ENCODE measurements at places on chromosomes 7 and 10.

- no peak for DNase-seq
Observed at GRCh38 chr7:128253701-128254100, 12.6 kb downstream of the LEP start.

- no peak for DNase-seq
Observed at GRCh38 chr7:131554880-131555516, 1.4 kb downstream of the PODXL start.

DNA sequence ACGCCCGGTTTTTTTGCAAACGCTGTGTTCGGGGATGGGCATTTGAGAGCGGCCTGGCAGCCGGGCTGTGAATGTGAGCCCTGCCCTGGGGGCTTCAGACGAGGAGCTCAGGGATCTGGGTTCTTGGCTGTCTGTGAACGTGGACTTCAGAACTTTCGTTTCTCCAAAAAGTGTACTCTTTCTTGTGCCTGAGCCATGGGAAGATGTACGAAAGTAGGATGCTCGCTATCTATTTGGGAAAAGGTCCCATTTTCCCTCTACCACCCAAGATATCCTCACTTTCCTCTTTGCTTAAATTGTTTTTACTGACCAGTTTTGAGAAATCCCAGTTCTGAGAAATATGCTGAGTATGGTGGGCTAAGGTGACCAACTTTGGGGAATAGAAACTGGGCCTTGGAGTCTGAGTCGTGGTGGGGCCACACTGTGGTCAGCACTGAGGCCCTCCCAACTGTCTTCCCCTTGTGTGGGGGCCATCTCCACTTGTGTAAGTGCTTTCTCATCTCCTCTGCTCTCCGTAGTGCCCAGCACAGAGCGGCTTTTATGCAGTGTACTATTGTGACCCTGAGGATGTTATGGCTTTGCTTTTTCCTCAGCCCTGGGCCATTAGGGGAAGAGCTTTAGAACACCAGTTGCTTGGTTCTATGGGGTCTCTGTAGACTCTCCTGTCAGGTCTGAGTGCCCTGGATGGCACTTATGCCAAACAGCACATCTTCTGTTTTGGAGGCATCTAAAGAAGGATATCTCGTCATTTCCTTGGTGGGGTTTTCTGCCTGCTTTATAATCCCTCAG is 918 bp downstream of the DBNL start:
- DNase-seq = peak; percentile 18

- DNase-seq = no peak
Observed at GRCh38 chr7:148153616-148154284, 436.8 kb upstream of the C7orf33 start.

DNA sequence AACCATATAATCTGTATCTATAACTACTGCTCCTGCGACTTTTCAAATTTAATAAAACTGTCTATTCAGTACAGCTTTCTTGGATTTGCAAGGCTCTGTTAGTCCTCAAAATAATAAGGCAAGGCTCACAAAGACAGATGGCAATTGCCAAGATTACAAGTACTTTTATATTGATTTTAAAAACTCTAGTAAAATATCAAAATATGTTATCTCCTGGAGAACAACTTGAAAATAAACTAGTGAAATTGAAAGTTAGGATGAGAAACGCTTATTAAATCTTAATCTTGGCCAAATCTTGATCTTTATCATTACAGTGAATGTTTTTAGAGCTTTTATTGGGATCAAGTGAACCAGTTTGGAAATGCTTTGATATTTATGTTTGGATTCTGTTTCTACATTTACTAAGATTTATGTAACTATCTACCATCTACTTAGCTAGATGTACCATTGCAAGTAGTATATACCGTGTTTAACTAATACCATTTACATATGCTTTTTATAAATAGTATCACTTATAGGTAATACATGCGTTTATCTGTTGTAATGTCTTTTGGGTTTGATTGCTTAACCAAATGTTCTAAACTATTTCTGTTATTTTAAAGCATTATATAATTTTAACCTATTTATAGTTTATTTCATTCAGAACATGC is 70.0 kb downstream of the CABCOCO1 start:
- no peak for DNase-seq

- no peak for DNase-seq
Observed at GRCh38 chr10:91935886-91936285, 12.3 kb downstream of the BTAF1 start.

GRCh38 chr7:151339651-151340382 is 1.8 kb upstream of the NUB1 start:
- DNase-seq = peak; percentile 35

GRCh38 chr10:34305189-34305588 is 509.9 kb downstream of the PARD3 start:
- no peak for DNase-seq

GRCh38 chr7:63029207-63029522 is 969.5 kb upstream of the ZNF722 start:
- DNase-seq = no peak

GRCh38 chr7:41630741-41631140 is 72.1 kb downstream of the INHBA start:
- DNase-seq = no peak

- DNase-seq = no peak
Observed at GRCh38 chr7:15864626-15864991, 178.1 kb upstream of the MEOX2 start.

DNA sequence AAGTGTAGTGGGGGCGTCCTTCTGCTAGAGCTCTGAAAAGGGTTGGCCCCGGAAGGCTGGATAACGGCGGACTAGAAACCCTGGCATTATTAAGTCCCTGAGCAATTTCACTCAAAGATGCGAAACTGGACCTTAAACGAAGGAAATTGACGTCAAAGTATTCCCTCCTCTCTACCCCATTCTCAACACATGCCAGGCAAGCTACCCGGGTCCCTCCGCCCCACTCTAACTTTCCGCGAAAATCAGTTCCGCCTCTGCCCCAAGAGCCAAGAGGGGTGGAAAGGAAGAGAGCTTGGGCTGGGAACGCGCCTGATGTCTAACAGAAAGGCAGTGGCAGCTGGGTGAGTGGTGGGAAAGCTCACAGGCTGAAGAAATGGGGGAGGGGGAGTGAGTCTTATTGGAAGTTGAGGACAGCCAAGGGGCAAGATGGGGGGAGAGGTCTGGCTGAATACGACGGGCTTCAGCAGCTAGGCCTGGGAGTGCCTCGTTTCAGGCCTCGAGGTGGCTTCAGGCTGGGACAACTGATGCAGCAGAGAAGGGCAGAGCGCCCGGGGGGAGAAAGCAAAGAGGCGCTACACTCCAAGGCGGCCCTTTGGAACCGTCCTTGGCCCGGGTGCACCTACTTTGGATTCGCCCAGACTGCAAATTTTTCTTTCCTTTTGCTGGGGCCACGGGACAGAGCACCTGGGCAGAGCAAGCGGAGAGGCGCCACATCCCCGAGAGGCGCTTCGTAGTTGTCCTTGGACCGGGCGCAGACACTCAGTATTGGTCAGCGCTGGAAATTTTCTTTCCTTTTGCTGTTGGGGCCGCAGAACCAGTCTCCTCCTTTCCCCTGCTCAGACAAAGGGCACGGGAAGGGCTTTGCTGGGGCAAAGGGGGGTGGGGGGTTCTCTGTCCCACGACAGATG is 2.0 kb upstream of the FEZF1 start:
- DNase-seq = no peak

GRCh38 chr10:3237530-3237929 is 64.9 kb upstream of the PITRM1 start:
- DNase-seq = no peak

GRCh38 chr7:36048902-36049240 is 104.2 kb upstream of the EEPD1 start:
- no peak for DNase-seq

DNA sequence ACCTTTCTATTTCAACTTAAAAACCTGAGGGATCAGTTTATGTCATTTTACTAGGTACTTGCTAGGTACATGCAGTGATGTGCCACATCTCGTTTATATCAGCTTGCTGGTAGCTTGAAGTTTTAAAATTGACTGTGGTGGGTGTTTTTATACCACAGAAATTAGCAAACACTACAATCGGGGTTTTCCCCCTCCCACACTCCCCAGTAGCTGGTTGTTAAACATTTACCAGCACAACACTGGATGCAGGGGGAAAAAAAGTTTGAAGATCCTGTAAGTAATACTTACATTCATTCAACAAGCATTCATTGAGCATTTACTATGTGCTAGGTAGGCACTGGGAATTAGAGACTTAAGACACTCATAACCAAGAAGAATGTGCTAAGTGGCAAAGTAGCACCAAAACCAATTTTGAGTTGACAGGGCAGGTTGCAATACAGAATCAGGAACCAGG is 32.6 kb downstream of the USP6NL start:
- DNase-seq = no peak

DNA sequence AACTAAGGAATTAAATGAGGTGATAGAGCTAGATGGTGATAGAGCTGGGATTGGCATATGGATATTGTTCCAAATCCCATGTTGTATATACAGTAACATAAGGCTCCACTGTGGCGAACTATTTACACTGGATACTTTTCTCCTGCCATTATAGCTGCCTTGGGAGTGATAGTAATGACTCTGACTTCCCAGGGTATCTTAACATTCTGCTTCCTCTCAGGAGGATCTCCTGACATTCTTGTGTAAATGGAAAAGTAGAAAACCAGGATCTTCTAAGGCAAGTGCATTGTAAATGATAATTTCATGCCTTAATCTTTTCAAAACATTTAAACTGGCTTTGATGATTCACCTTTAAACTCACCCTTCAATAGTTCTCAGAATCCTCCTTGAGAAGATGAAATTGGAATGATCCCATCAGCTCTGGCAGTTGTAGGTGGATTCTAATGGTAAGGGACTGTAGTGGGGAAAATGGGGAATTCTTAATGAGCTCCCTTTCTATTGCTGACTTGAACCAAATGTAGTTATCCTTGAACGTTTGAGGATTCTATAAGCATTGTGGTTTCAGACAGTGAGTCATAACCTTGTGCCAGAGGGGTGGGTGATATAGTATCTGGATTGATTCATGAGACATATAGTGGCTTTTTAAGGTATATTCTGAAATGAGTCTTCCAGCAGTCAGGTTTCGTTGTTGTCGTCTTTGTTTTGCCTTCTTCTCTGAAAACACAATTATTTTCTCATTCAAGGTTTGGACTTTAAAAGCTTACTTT is 450.0 kb downstream of the SUGCT start:
- DNase-seq = no peak

GRCh38 chr10:45515630-45516029 is 141.6 kb downstream of the ALOX5 start:
- no peak for DNase-seq

- no peak for DNase-seq
Observed at GRCh38 chr7:17903337-17903736, 37.0 kb downstream of the SNX13 start.

DNA sequence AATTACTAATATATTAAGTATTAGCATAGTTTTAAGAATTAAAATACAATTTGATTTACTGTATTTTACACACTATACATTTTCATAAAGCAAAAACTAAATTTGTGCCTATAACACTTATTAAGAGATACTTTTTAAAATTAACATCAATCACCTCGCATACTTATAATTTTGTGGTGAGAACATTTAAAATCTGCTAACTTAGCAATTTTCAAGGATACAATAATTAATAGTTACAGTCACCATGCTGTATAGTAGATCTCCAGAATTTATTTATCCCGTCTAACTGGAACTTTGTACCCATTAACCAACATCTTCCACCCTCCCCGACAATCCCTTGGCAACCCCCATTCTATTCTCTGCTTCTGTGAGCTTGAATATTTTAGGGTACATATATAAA is 47.5 kb downstream of the RELN start:
- DNase-seq = no peak

GRCh38 chr10:47247148-47248059 is 52.6 kb upstream of the GDF10 start:
- no peak for DNase-seq

- no peak for DNase-seq
Observed at GRCh38 chr10:88994019-88994418, 3.4 kb downstream of the FAS start.

DNA sequence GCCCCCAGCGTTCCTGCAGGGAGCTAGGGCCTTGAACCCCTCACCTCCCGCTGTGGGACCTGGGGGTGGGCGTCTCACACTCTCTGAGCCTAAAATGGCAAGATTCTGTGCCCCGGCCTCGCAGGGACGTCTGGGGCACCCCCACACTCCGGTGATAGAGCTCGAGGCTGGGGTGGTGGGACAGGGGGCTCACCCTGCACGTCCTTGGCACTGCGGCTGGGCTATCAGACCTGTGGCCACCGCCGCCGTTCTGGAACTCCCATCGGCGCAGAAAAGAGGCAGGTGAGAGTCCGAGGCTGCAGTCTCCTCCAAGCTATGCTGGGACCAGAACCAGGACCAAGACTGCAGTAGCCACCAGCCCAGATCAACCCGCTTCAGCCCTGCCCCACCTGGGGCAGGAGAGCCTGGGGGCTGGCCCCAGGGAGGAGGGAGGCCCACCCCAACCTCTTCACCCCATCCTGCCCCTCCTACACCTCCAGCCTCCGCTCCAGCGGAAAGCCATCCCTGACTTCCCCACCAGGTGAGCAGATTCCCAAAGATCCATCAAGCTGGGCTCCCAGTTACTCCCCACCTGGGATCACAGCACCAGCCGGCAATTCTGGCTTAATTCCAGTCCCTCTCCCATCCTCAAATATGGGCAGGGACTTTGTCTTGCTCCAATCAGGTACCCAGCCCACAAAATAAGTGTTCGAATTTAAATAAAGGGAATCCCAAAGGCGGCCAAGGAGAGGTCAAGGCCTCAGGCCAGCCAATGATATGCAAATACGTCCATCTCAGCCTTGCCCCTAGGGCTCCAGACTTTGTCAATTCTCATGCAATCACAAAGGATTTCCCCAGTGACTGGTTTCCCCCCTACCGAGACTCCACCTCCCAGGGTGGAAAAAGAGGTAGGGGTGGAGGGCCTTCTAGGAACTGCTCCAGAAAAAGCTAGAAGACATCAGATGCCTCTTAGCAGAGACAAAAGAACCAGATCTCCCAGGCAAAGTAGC is 16.4 kb downstream of the TNRC18 start:
- DNase-seq = no peak

GRCh38 chr7:139566736-139567646 is 43.5 kb downstream of the CLEC2L start:
- DNase-seq = no peak

GRCh38 chr7:98448766-98449165 is 47.9 kb upstream of the BAIAP2L1 start:
- no peak for DNase-seq

- DNase-seq = no peak
Observed at GRCh38 chr7:72092769-72093168, 319.4 kb downstream of the CALN1 start.

DNA sequence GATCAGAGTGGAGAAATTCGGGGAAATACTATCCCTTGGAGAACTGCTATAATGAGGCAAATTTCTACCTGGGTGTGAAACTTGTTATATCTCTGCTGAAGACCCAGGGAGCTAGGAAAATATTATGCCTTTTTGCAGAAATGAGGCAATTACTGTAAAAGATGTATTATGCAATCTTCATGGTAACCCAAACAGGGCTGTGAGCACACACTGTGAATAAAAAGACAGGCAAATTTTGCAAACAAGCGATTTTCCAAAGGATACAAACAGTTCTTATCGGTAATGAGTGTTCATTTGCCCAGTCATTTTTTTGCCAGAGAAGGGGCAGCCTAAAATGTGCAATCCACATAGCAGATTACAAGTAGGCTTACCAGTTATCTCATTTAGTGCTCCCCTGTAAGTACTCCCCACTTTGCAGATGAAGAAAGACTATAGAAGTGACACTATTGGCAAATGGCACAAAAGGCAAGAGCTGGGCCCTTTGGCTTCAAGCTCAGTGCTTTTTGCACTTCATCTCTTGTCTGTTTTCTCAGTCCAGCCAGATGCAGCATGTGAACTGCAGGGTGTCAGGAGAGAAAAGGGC is 205.8 kb downstream of the HECW1 start:
- DNase-seq = no peak

Data from central memory CD4-positive, alpha-beta T cell (primary cell).